B cell (primary cell): ENCODE measurements at places on chromosomes 7 and 10. TPM values are rescaled to one million over a fixed set of nuclear protein-coding genes. Genes with fewer than 3 reads are reported as not detected.
A peak's percentile ranks its signal among the peaks of the same experiment; 100 is the strongest.

DNA sequence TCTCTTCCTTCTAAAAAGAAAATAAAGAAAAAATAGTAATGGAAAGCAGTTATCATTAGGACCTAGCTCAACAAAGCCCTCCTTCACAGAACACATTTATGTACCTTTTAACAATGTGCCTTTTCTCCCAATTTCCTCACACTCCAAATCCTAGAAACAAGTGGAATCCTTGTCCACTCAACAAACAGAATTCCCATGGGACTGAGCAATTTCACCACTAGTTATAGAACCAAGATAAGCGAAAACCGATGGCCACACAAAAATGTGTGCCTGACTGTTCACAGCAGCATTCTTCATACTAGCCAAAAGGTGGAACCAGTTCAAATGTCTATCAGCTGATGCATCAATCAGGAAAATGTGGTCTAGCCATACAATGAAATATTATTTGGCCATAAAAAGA, 17.3 kb downstream of the DCLRE1C start:
- no peak overlapping the region for H3K27ac ChIP-seq
- H3K4me3 ChIP-seq: no peak overlapping the region
- no peaks in the 10 kb centered on the region for H3K27me3 ChIP-seq
- peaks cover 16% of the 10 kb centered on the region for H3K36me3 ChIP-seq

- no peak overlapping the region for H3K27ac ChIP-seq
- no peaks in the 10 kb centered on the region for H3K36me3 ChIP-seq
- peak; percentile 44 for DNase-seq
- H3K4me3 ChIP-seq: no peak overlapping the region
- H3K4me1 ChIP-seq: peaks cover 13% of the 10 kb centered on the region
Measured at GRCh38 chr10:51010977-51011376, 63.3 kb upstream of the PRKG1 start.

DNA sequence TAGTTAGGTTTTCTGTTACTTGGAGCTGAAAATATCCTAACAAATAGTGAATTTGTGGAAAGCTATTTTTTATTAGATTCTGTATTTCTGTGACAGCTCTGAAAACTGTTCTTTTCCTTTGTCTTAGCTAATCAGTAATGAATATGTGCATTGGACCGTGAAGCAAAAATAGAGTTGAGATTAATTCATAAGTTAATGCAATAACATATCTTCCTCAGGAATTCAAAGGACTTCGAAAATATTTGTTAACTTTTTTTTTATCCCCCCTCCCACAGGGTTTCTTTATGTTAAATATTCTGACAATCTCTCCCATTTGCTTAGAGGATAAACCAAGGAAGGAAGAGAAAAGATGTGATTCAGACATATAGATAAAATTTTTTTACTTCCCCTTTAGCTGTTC, 101.4 kb downstream of the PODXL start:
- peaks cover 10% of the 10 kb centered on the region for H3K36me3 ChIP-seq
- no peak overlapping the region for H3K4me3 ChIP-seq
- H3K4me1 ChIP-seq: peaks cover 8% of the 10 kb centered on the region
- DNase-seq: no peak

DNA sequence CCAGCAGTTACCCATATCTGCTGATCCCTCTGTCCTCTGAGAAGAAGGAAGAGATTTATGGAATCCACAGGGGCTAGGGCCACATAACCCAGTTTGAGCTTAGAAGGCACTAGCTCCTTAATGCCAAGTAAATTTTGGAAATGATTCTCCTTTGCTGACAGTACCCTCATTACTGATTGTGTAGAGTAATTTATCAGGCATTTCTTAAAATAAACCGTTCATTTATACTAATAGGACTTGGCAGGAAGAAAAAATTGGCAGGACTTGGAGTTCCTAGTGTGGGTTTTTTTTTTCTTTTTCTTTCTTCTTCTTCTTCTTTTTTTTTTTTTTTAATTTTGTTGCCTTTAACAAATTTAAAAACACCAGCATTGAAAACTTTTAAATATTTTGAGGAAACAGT, 645.7 kb downstream of the SUGCT start:
- H3K4me1 ChIP-seq: no peaks in the 10 kb centered on the region
- H3K36me3 ChIP-seq: no peaks in the 10 kb centered on the region
- H3K27ac ChIP-seq: no peak overlapping the region
- no peak for DNase-seq
- H3K4me3 ChIP-seq: no peak overlapping the region

DNA sequence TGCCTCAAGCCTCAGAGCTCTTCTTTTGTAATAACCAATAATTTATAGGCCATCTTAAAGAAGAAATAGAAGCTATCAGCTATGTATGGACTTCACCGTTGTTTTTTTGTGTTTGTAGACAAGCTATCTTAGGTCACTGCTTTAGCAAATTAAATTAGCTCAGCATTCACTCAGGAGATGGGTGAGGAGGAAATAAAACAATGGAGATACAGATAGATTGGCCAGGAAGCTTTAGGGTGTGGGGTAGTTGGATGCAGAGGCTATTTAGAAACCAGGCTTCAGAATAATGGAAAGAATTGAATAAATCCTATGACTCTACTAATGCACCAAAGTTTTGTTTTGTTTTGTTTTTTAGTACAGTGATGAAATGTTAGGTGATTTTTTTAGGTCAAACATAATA, 66.1 kb downstream of the MDFIC start:
- peaks cover 9% of the 10 kb centered on the region for H3K36me3 ChIP-seq
- H3K4me1 ChIP-seq: no peaks in the 10 kb centered on the region
- H3K4me3 ChIP-seq: no peak overlapping the region

DNA sequence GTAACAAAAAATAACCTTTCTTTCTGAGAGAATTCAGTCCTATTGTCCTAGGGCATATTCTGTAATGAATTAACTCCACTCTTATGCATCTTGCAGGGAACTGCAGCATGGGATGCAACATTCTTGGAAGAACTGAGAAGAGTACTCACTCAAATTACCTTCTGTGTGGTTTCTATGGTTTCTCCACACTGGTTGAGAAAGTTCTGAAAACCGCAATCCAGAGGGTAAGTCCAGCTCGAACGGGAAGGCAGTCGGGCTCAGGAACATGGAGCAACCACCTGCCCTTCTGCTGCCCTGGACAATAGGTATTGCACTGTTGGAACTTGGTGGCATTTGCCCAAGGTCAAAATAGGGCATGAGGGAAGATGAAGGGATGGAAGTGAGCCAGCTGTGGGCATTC, 59.6 kb upstream of the CDK13 start:
- no peak for DNase-seq
- no peak overlapping the region for H3K4me3 ChIP-seq
- H3K4me1 ChIP-seq: no peaks in the 10 kb centered on the region
- no peak overlapping the region for H3K27ac ChIP-seq
- H3K36me3 ChIP-seq: no peaks in the 10 kb centered on the region
- peaks cover 4% of the 10 kb centered on the region for H3K27me3 ChIP-seq

- no peaks in the 10 kb centered on the region for H3K36me3 ChIP-seq
- peaks cover 2% of the 10 kb centered on the region for H3K4me1 ChIP-seq
- H3K27me3 ChIP-seq: no peaks in the 10 kb centered on the region
- H3K27ac ChIP-seq: no peak overlapping the region
- H3K4me3 ChIP-seq: no peak overlapping the region
- DNase-seq: no peak
Measured at GRCh38 chr10:89183571-89183970, 23.5 kb downstream of the CH25H start.

DNA sequence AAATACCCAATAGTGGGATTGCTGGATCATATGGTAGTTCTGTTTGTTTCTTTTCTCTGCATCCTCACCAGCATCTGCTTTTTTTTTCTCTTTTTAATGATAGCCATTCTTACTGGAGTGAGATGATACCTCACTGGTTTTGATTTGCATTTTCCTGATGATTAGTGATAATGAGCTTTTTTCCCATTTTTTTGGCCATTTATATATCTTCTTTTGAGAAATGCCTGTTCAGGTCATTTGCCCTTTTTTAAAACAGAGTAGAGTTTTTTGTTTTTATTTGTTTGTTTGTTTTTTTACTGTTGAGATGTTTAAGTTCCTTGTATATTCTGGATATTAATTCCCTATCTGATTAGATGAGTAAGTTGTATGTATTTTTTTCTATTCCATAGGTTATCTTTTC, 205.8 kb upstream of the KAT6B start:
- peaks cover 14% of the 10 kb centered on the region for H3K36me3 ChIP-seq
- DNase-seq: no peak
- H3K4me3 ChIP-seq: no peak overlapping the region
- no peak overlapping the region for H3K27ac ChIP-seq
- H3K4me1 ChIP-seq: no peaks in the 10 kb centered on the region

GRCh38 chr10:29533046-29533445, 101.7 kb downstream of the SVIL start:
- DNase-seq: no peak
- no peak overlapping the region for H3K4me3 ChIP-seq
- H3K27me3 ChIP-seq: no peaks in the 10 kb centered on the region
- no peak overlapping the region for H3K27ac ChIP-seq

DNA sequence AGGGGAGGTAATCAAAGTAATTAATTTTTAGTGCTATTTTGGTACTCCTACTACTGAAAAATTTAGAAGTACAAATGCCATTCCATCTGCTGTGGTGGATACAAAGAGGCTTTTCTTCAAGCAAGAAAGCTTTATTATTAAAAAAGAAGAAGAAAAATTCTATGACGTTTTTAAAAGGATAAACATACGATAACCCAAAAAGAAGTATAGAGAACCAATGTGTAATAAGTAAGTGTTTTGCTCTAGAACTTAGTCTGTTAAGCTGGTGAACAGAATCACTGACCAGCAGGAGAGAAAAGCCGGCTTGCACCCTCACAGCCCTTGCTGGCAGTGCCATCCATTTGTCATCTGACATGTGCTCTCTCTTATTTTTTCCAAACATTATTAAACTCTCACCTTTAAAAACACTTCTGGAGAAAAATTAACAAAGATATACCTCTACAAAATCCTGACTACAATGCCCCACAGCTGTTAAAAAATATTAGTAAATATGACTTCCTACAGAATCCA, 81.5 kb downstream of the SRPK2 start:
- H3K27me3 ChIP-seq: no peaks in the 10 kb centered on the region
- H3K4me1 ChIP-seq: peaks cover 23% of the 10 kb centered on the region
- no peaks in the 10 kb centered on the region for H3K36me3 ChIP-seq
- H3K4me3 ChIP-seq: no peak overlapping the region
- H3K27ac ChIP-seq: no peak overlapping the region
- DNase-seq: no peak

DNA sequence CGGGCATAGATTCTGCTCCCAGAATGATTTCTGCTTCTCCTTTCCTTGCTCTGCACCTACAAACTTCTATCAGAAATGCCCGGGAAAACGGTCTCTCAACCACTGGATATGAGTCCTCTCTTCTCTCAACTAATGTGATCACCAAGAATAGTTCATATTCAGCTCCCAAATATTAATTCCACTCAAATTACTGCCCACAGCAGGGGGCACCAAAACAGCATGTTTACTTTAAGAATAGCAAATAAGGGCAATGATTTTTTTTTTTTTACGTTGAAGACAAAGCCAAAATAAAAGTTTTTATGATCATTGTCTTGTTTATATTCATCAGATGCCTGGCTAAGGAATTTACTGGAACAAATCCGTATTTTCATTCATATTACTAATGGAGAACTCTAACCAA, 94.9 kb upstream of the PRSS1 start:
- H3K27ac ChIP-seq: no peak overlapping the region
- no peaks in the 10 kb centered on the region for H3K36me3 ChIP-seq
- H3K4me3 ChIP-seq: no peak overlapping the region
- no peaks in the 10 kb centered on the region for H3K4me1 ChIP-seq
- H3K27me3 ChIP-seq: no peaks in the 10 kb centered on the region
- DNase-seq: no peak

GRCh38 chr10:81871558-81871957, 3.4 kb upstream of the NRG3 start:
- DNase-seq: no peak
- peaks cover 12% of the 10 kb centered on the region for H3K4me1 ChIP-seq
- no peaks in the 10 kb centered on the region for H3K36me3 ChIP-seq
- no peak overlapping the region for H3K4me3 ChIP-seq
- H3K27me3 ChIP-seq: peaks cover 12% of the 10 kb centered on the region

- no peak for DNase-seq
- H3K4me3 ChIP-seq: no peak overlapping the region
- H3K4me1 ChIP-seq: no peaks in the 10 kb centered on the region
- no peaks in the 10 kb centered on the region for H3K36me3 ChIP-seq
- H3K27me3 ChIP-seq: peaks cover 5% of the 10 kb centered on the region
- no peak overlapping the region for H3K27ac ChIP-seq
Measured at GRCh38 chr10:125084614-125085257, 75.6 kb downstream of the CTBP2 start.

- no peak overlapping the region for H3K4me3 ChIP-seq
- no peaks in the 10 kb centered on the region for H3K27me3 ChIP-seq
- H3K4me1 ChIP-seq: no peaks in the 10 kb centered on the region
- no peak overlapping the region for H3K27ac ChIP-seq
- H3K36me3 ChIP-seq: no peaks in the 10 kb centered on the region
Measured at GRCh38 chr10:61470740-61471139, 17.6 kb upstream of the TMEM26 start.

DNA sequence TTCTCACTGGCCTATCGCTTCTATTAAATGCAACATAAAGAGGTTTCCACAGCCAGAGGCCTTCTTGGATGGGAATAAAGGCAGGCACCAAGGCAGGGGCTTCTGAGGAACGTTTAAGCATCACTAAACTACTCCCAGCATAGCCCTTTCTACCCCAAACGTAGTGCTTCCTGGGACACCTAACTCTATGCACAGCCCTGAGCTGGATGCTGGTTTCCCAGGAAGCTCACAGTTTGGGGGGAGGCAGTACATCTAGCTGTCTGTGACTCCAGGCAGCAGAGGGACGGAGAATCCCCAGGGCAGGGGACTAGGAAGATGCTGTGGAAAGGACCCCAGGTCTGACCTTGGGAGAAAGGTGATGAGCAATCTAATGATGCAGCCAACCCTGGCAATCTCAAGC, 192.8 kb upstream of the ZMIZ1 start:
- H3K27me3 ChIP-seq: no peaks in the 10 kb centered on the region
- H3K36me3 ChIP-seq: no peaks in the 10 kb centered on the region
- no peak for DNase-seq
- H3K4me3 ChIP-seq: no peak overlapping the region
- H3K27ac ChIP-seq: no peak overlapping the region

GRCh38 chr10:33126742-33127141, 168.7 kb upstream of the ITGB1 start:
- no peak overlapping the region for H3K4me3 ChIP-seq
- no peak overlapping the region for H3K27ac ChIP-seq
- H3K27me3 ChIP-seq: no peaks in the 10 kb centered on the region
- peaks cover 29% of the 10 kb centered on the region for H3K4me1 ChIP-seq
- H3K36me3 ChIP-seq: no peaks in the 10 kb centered on the region

DNA sequence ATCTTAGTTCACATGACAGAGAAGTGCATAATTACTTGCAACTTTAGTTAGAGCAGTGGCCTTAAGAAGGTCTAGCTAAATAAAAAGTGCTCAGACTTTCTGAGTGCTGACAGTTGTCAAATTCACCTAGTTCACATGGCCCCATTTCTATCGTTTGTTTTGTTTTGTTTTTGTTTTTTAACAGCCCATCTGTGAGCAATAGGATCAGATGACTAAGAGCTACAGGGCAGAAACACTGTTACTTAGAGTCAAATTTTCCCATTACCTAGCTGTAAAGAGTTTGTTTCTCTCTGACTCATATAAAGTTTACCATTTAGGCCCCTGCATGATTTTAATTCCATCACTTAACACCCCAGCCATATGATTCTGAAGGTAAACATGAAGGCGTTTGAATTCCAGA, 18.8 kb downstream of the CAV1 start:
- H3K27me3 ChIP-seq: no peaks in the 10 kb centered on the region
- H3K27ac ChIP-seq: no peak overlapping the region
- H3K36me3 ChIP-seq: no peaks in the 10 kb centered on the region
- H3K4me3 ChIP-seq: no peak overlapping the region
- no peak for DNase-seq

- no peak for DNase-seq
- H3K4me3 ChIP-seq: no peak overlapping the region
- H3K4me1 ChIP-seq: no peaks in the 10 kb centered on the region
Measured at GRCh38 chr10:71585564-71586290, 133.9 kb downstream of the C10orf105 start.

FAM200A gene
- 11.9 and 12.8 TPM in 2 replicates for total RNA-seq

ADARB2 gene
- total RNA-seq: 0.85 and 0.96 TPM in 2 replicates

COL1A2 gene
- 0.12 and 0.47 TPM in 2 replicates for total RNA-seq

TMEM229A gene
- not detected in 2 replicates for total RNA-seq
